ENCODE measurements at places on chromosomes 13 and 19. TPM values are rescaled to one million over a fixed set of nuclear protein-coding genes. Genes with fewer than 3 reads are reported as not detected.

DACH1 gene
- total RNA-seq: 0.49 TPM

RNF17 gene
- not detected for total RNA-seq

SHISA7 gene
- total RNA-seq: not detected

MTMR6 gene
- total RNA-seq: 18.5 TPM

ACOD1 gene
- total RNA-seq: not detected

LPAR2 gene
- 75.0 TPM for total RNA-seq

KRTDAP gene
- not detected for total RNA-seq

CCDC70 gene
- total RNA-seq: not detected
